NCI-H526 treated with DMSO at 0.1 percent for 48 hours (cell line): ENCODE measurements at places on chromosomes 5 and 9.
A peak's percentile ranks its signal among the peaks of the same experiment; 100 is the strongest.

GRCh38 chr5:135887447-135887864, 8.2 kb downstream of the IL9 start:
- DNase-seq = peak; percentile 46

- DNase-seq = no peak
Measured at GRCh38 chr5:37111426-37112382, 137.5 kb downstream of the CPLANE1 start.

DNA sequence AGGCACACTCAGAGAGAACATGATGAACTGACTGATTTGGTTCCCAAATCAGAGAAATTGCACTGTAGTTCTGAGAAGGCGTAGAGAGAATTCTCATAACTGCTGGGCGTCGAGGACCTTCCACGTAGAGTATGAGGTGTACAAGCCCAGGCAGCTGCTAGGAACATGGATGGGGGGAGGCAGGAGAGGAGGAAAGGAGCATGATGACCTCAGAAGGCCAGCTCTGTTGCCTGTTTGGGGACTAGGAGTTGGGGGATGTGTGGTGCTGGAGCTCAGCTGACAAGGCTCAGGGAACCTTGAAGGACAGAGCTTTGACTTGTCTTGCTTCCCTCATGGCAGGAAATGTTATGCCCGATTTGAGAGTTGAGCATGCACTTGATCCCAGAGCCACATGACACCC, 485.4 kb downstream of the IRX1 start:
- no peak for DNase-seq

DNA sequence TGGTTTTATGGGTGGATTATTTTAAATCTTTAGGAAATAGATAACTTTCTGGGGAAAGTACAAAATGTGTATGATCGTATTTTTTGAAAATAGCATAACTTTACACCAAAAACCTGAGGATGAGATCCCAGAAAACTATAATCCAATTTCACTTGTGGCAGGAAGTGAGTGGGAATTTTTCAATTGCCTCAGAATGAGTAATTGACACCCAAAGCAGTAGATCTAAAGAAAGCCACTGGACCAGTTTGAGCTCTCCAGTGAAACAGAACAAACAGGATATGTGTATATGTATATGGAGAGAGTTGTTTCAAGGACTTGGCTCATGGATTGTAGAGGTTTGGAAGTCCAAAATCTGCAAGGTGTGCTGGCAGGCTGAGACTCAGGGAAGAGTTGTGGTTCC, 109.2 kb upstream of the SHB start:
- DNase-seq = no peak

DNA sequence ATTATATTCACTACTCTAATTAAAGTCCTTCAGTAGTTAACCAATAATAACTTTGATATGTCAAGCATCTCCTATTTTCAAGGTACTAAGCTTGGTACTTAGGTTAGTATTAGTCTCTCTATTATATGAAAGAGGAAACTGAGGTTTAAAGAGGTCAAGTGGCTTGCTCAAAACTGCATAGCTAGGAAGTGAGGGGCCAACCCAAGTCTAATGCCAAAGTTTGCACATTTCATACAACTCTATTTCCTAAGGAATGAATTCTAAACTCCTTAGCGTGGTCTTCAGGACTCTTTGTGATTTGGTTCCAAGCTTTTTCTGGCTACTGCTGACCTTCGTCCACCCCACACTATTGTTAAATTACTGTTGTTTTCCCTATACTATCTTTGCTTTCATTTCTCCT, 9.9 kb upstream of the SHOC1 start:
- no peak for DNase-seq

DNA sequence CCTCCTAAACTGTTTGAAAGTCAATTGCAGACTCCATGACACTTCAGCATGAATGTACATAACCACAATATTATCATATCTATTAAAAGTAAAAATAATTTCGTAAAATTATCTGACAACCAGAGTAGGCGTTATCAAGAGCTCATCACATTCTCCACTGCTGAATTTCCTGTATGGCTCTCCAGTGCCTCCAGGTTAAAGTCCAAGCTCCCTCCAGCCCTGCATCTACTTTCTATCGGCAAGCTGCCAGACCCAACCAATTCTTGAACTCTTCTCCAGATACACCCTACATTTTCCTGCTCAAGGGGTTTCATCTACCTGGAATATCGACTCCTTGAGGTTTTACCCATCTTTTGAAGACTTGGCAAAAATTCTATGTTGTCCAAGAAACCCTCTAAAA, 74.5 kb upstream of the TBC1D2 start:
- DNase-seq = no peak

GRCh38 chr9:75111019-75111622, 22.8 kb downstream of the OSTF1 start:
- peak; percentile 21 for DNase-seq

DNA sequence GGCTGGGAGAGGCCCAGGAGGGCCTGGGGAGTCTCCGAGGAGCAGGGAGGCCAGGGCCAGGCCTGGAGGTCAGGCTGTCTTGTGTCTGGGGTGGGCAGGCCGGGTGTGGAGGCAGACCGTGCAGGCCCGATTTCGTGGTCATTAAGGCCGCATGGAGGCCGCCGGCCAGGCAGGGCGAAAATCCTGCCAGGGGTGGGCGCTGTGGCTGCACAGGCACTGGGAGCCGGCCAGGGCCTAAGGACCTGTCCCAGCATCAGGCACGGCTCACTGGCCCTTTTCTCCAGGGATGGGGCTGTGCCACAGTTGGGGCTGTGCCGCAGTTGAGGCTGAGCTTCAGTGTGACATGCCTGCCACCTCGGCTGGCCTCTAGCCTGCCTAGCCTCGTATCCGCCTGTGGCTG, 35.9 kb downstream of the ASS1 start:
- DNase-seq = no peak

DNA sequence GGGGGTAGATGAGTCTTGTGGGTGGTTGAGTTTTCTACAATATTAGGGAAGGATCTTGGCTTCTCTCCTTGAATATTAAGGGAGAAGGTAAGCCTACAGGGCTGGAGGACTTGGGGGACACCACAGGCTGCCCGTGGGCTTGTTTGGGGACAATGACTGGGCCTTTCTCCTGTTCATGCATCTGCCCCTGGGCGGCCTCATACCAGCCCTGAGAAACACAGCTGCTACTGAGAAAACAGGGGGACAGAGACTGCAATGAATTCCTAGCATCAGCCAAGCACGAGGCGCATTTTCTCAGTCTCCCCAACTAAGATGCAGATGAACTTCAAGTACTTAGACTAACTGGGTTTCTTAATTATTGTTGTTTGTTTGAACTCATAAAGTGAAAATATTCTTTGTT, 24.6 kb downstream of the C5orf58 start:
- DNase-seq = no peak

GRCh38 chr5:329121-329735, 7.7 kb downstream of the AHRR start:
- no peak for DNase-seq

GRCh38 chr5:81860778-81861177, 109.9 kb upstream of the SSBP2 start:
- no peak for DNase-seq

GRCh38 chr5:74918232-74918669, 52.1 kb upstream of the FAM169A start:
- DNase-seq = no peak

- DNase-seq = no peak
Measured at GRCh38 chr5:56232538-56232937, 592 bp downstream of the ANKRD55 start.

DNA sequence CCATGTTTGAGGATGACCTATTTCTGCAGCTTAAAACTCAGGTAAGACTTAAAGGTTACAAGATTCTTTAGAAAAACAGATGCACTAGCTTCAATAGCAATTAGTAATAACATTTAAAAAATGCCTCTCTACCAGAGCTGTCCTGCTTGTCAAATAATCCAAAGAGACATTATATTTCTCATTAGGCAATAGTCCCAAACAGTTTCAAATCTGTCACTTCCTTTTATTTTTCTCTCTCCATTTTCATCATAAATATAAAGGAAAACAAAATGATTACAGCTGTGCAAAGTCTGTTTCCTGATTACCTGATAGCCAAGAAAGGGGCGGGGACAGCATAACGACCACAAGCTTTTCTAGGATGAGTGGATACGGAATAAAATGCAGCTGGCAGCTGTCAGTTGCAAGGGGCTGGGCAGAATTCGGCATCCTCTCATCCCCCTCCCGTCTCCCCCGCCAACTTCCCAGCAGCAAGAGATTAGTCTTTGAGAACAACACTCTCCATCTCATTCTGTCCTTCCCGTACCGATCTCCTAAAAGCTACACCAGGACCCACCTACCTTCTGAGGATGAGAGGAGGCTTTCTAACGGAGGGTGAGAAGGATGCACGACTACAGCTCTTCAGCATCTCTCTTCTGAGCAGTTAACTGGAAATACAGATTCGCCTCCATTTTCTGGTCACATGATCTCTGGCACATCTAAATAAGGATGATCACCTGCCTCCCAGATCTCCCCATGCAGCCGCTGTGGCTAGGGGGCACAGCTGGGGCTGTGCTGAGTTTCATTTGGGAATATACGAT, 72.5 kb upstream of the PCA3 start:
- DNase-seq = peak; percentile 19

GRCh38 chr5:72693546-72694205, 122.8 kb upstream of the TNPO1 start:
- DNase-seq = no peak

GRCh38 chr5:172280929-172281328, 2.6 kb downstream of the UBTD2 start:
- DNase-seq = no peak

- DNase-seq = no peak
Measured at GRCh38 chr5:67732471-67732870, 483.1 kb upstream of the PIK3R1 start.

DNA sequence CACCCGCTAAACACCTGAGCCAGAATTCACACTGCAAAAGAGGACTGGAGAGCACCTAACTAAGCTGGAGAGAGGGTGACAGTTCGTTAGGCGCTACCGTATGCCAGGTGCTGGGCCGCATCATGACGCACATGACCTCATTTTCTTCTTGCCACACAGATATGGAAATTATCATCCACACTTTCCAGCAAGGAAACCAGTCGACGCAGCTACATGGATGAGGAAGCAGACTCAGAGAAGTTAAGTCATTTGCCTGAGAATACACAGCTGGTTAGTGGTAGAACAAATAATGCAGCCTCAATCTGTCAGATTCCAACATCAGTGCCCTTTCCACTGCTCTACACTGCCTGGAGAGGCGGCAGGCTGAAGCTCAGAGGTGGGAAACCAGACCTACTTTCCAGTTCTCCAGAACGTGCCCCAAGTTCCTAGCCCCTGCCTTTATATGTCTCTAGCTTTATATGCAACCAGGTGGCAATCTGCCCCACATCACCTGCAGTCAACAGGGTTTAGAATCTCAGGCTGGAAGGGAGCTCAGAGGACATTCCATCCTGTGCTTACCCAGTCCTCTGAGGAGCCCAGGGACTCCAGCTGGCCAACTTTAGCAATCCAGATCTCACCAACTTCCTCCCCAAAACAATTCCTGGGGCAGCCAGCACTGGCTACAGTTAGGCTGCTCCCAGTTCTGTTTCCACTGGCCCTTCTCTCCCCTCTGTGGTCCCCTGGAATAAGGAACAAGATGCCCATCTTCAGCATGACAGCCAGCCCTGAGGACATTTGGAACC, 8.8 kb downstream of the TNIP1 start:
- DNase-seq = peak; percentile 42

DNA sequence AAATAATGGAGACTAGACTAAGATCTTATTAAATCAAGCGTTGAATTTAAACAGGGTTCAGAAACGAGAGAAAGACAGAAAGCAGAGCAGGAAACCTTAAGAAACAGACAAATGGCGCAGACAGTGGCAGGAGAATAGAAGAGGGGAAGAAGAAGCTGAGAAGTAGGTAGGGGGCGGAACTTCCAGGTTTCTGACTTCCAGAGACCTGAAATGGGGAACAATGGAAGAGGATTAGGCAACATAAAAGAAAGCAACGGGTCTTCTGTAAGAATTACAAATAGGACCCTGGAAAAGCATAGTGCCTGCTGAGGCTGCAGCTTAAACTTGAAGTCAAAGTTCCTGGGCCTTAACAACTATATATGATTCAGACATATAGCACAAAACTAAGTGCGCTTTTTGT, 101.7 kb downstream of the BNC2 start:
- no peak for DNase-seq

- peak; percentile 31 for DNase-seq
Measured at GRCh38 chr5:87949676-87950631, 318.7 kb downstream of the TMEM161B start.

- no peak for DNase-seq
Measured at GRCh38 chr9:206481-206880, 8.2 kb upstream of the DOCK8 start.

- DNase-seq = no peak
Measured at GRCh38 chr5:63760965-63761364, 201.3 kb downstream of the HTR1A start.
